Germinal center (tissue), 1 donor: ENCODE measurements at places on chromosomes 11 and 22.

DNA sequence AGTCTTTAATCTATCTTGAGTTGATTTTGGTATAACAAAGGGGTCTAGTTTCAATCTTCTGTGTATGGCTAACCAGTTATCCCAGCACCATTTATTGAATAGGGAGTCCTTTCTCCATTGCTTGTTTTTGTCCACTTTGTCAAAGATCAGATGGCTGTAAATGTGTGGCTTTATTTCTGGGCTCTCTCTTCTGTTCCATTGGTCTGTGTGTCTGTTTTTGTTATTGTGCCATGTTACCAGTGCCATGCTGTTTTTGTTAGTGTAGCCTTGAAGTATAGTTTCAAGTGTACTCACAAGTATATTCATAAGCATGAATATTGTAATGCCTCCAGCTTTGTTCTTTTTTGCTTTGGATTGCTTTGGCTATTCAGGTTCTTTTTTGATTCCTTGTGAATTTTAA lies 159.6 kb downstream of the TBC1D22A start:
- DNase-seq, result no peak

DNA sequence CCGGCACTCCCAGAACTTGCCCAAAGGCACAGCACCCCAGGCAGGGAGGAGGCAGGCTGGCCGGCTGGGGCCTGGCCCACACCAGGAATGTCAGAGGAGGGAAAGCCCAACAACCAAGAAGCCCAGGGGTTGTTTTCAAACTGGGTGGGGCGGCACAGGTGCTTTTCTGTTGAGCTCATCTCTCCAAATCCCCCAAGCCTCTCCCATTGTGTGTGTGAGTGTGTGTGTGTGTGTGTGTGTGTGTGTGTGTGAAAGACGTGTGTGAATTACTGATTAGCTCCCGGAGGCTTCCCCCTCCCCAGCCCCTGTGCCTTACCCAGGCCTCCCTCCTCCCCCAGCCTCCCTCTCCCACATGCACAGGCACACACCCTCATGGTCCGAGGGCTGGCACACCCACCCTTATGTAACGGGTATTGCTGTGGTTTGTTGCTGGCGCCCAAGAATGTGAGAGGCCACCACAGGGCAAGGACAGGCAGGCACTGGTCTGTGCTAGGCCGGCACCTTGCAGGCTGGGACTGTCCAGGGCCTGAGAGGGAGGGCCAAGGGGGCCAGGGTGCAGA lies 15.9 kb downstream of the TRIM29 start:
- DNase-seq, result no peak

DNA sequence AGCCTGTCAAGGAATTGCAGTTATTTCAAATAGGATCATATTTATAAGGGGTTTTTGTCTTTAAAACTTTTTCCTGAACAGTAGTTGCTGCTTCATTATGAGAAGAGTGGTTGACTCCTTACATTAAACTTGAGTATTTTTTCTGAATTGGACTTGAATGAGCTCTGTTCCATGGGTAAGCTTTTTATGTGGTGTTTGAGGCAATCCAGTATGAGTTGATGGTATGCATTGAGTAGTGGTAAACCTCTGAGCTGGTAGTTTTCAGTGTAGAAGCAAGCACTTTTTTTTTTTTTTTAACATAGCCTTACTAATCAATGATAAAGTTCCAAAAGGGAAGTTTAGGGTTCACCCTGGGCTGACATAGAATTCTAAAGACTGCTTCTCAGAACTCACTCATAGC lies 3.4 kb downstream of the KMT2A start:
- DNase-seq, result no peak

GRCh38 chr11:45771193-45771565 lies 33.8 kb upstream of the SLC35C1 start:
- peak; percentile 77 for DNase-seq

GRCh38 chr11:35436581-35437250 lies 17.4 kb upstream of the SLC1A2 start:
- no peak for DNase-seq

DNA sequence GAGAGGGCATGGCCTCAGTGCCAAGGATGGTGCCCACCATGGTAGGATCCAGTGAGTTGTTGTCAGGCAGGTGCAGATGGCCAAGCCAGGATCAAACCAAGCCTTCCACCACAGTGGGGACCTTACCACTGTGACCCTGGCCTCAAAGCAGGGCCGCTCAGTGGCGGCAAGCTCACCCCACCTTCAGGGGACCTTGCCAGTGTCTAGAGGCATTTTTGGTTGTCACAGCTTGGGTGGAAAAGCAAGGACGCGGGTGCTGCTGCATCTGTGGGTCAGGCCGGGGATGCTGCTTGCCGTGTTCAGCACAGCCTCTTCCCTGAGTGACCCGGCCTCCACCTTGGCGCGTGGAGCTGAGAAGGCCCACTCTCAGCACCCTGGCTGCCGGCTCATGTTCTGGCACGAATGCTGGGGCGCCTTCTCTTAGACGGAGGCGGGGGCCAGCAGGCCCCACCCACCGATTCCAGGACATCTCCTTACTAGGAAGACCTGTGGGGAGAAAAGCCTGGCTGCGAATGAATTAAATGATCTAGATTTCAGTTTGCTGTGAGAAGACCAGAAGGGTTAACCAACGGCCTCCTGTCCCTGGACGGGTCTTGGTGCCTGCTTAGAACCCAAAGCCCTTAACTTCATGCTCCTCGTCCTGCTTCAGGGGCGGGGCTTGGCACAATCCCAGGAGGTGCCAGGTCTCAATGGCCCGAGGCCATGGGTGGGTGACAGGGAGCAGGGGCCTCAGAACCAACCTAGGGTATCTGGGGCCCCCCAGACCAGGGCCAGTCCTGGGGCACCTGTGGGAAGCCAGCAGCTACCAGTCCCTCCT lies 18.9 kb downstream of the TRMU start:
- DNase-seq, result no peak

- no peak for DNase-seq
These were observed 1.3 kb upstream of the RFPL2 start for GRCh38 chr22:32205974-32206773.

DNA sequence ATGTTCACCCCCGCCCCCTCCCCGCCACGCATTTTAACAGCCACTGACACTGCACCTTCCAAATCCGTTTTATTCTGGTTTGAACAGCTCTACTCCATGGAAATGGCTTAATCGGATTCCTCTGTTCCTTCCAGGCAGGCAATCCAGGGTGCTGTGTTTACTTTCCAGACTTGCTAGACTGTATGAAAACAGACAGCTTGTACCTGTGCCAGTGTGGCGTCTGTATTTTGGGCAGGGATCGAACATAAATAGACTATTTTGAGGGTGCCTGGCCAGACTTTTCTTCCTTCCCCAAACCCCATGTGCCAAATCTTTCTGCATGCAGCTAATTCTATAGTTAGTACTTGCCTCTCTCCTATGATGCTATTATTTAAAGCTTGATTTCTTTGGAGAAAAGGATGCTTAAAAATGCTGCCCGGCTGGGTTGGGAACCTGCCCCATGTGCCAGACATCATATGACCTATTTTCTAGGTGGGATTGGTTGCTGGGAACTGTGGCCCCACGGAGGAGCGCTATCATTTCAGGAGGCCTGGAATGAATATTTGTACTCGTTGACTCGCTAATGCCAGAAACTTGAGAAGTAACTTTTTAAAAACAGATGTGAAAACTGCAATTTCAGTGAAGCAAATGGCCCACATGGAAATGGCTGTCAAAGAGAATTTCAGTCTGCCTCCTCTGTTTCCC lies 814.8 kb downstream of the BRD1 start:
- no peak for DNase-seq

DNA sequence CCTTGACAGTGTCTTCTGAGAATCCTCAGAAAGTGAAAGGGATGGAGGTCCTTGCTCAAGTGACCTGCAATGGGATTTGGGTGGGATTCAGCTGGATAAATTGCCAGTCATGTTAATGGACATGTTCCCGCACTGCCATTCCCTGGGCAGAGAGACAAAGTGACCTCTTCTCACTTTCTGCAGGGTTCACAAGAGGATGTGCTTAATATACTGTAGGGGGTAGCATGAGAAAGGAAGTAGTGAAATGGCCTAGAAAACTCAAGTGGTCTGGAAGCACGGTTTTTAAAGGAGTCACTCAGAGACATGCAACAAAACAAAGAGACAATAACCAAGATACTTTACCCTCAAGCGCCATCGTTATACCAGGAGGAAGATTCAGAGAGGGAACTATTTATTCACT lies 70.2 kb downstream of the NELL1 start:
- no peak for DNase-seq

- no peak for DNase-seq
These were observed 38.5 kb upstream of the LRRC4C start for GRCh38 chr11:41497974-41498373.

GRCh38 chr11:25615841-25616240 lies 716.1 kb upstream of the ANO3 start:
- DNase-seq, result no peak

GRCh38 chr11:128919216-128919615 lies 23.5 kb downstream of the TP53AIP1 start:
- no peak for DNase-seq

DNA sequence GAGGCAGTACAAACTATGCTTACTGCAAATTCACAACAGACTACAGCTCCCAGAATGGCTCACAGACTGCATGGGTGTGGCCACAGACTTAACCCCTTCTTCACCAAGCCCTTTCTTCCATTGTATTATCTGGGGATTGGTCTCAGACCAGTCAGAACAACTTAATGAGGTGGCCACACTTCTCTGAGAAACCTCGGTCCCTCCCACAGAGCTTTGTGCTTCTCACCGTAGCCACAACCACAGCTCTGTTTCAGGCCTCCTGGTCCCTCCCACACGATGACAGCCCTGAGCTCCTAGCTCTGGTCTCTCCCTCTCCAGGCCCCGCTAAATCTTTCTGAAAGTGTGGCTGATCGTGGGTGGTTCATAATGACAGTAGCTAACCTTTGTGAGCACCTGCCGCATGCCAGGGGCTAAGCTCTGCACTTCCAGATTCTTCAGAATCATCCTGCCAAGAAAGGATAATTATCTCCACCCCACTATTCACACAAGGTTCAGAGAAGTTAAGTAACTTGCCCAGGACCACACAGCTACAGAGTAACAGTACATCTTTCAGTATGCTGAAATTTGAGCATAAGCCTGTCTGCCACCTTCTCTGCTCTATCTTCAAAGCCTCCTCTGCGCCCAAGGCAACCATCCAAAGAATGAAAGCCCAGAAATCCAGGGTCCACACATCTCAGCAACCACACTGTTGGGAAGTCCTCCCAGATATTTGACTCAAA lies 5.4 kb downstream of the PDE2A start:
- DNase-seq, result no peak

DNA sequence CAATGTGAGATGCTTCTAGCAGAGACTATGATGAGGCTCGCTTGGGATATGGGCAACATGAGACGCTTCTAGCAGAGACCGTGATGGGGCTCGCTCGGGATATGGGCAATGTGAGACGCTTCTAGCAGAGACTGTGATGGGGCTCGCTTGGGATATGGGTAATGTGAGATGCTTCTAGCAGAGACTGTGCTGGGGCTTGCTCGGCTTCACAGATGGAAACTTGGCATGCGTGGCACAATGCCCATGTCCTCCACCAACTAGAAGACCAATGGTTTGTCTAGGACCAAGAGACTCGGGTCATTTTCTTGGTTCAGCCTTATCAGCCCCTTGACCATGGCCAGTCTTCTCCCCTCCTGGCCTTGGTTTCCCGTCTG lies 7.1 kb downstream of the MYEOV start:
- no peak for DNase-seq

- no peak for DNase-seq
These were observed 5.1 kb downstream of the APBB1 start for GRCh38 chr11:6413791-6414201.

DNA sequence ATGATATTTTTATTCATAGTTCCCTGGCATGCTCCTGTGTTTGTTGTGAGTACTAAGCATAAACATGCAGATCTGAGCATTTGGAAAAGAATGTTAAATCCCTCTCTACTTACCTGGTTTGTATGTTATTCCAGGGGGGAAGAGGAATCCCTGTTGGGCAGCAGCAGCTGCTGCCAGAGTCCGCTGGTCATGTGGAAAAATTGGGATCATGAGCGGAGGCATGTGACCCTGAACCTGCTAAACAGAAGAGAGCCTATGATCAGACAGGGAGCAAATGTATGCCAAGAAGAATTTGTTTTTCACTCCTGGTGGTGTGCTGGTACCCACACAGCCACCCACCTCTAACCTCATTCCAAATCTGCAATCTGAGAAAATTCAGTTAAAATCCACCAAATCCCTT lies 244.7 kb downstream of the SOX6 start:
- no peak for DNase-seq

GRCh38 chr11:65811764-65812475 lies 21.8 kb upstream of the SNX32 start:
- DNase-seq, result no peak

GRCh38 chr11:13316528-13316961 lies 39.0 kb downstream of the BMAL1 start:
- DNase-seq, result no peak

DNA sequence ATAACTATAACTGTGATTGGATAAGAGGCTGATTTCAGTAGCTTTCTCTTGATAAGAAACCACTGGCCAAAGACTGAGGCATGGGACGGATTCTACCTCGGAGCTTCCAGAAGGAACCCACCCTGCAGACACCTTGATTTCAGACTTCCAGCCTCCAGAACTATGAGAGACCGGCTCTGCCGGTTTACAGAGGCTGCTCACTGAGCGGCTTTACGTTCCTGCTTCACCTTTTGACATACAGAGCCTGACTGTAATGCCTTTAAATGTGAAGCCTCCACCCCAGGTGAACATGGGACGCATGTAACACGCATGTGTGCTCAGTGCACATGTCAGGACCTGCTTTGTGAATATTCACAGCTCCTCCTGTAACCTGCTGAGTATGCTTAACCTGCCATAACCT lies 361.5 kb downstream of the CTTN start:
- DNase-seq, result no peak

DNA sequence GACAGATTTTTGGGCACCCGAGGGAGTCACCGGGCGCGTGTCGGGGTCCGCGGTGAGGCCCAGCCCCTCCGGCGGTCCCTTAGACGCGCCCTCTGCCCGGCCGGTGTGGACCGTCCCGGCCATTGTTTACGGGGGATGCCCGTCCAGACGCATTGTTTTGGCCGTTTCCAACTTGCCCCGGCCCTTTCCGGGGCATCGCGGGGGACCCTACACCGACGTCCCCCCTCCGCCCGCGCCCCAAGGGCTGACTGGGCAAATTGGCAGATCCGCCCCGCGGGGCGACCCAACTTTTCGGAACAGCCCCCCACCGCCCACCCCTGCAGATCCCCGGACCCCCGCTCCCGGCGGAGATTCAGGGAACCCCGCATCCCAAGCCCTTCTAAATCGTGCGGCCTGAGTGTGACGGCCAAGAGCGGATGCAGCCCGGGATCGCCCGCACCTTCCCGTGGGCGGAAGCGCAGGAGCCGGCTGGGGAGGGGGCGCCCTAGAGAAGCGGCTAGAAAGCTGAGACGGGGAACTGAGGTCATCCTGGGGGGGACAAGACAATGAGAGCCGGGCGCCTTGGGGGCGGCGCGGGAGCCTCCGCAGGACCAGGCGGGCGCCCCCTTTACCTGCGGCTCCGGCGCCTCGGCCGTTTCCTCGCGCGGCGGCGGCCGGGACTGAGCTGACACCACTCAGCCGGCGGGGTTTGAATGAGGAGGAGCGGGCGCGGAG lies 17.1 kb upstream of the CCT8L2 start:
- DNase-seq, result no peak
